Caco-2 (cell line): ENCODE measurements at places on chromosomes 2 and 18. TPM values are rescaled to one million over a fixed set of nuclear protein-coding genes. Genes with fewer than 3 reads are reported as not detected.

GRCh38 chr2:235008584-235009044 is 56.8 kb downstream of the SH3BP4 start:
- peaks cover 68% of the 10 kb centered on the region for H3K4me1 ChIP-seq
- no peaks in the 10 kb centered on the region for H3K27me3 ChIP-seq
- H3K27ac ChIP-seq: peak overlapping the region; percentile 96
- no peaks in the 10 kb centered on the region for H3K36me3 ChIP-seq
- peak; percentile 83 for DNase-seq

GRCh38 chr2:31138037-31138962 is at the start of gene GALNT14:
TSS of gene GALNT14 (minus strand) at chr2:31138440. CDS start at chr2:31138086, 354 bp downstream.
- H3K27ac ChIP-seq: no peak within 1 kb of the TSS
- peak; percentile 47 for DNase-seq
- peak within 1 kb of the TSS; percentile 8 for H3K4me3 ChIP-seq
- peaks cover 4% of the 10 kb centered on the region for H3K27me3 ChIP-seq

DNA sequence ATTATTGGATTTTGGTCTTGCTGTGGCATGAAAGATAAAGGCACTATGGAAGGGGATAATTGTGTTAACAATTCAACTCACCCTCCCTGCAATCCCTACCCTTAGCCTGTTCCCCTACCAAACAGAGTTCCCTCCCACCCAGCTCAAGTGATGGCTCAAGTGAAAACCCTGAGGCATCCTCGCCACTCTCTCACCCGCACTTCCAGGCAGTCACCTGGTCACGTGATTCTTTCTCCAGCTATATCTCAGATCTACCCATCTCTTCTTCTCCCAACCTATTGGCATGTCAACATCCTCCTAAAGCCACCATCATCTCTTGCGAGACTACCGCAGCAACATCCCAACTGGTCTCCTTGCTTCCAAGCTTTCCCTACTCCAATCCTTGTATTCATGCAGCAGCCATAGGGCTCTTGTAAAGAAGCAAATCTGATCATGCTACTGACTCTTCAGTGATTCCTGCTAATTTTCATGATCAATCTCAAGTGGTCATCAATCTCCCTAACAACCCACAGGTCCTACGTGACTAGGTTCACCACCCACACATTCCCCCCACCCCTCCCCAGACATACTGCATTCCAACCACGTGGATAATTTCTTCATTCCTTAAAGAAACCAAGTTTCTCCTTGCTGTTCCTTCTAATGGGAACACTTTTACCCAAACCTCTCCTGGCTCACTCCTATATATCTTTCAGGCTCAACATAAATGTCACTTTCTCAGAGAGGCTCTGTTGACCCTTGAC is 66.7 kb downstream of the MBD2 start:
- H3K4me1 ChIP-seq: no peaks in the 10 kb centered on the region
- H3K27me3 ChIP-seq: no peaks in the 10 kb centered on the region
- no peaks in the 10 kb centered on the region; the same call in 1 of the 2 replicates for H3K36me3 ChIP-seq

GRCh38 chr2:182667315-182667695 is 48.8 kb upstream of the DNAJC10 start:
- H3K27me3 ChIP-seq: no peaks in the 10 kb centered on the region; the same call in 1 of the 2 replicates
- DNase-seq: no peak
- no peak overlapping the region for H3K4me3 ChIP-seq
- H3K4me1 ChIP-seq: no peaks in the 10 kb centered on the region

- peaks cover 22% of the 10 kb centered on the region for H3K4me1 ChIP-seq
- H3K27ac ChIP-seq: no peak overlapping the region
- no peaks in the 10 kb centered on the region for H3K27me3 ChIP-seq
- no peaks in the 10 kb centered on the region for H3K36me3 ChIP-seq
Measured at GRCh38 chr2:29806461-29806860, 114.9 kb downstream of the ALK start.

DNA sequence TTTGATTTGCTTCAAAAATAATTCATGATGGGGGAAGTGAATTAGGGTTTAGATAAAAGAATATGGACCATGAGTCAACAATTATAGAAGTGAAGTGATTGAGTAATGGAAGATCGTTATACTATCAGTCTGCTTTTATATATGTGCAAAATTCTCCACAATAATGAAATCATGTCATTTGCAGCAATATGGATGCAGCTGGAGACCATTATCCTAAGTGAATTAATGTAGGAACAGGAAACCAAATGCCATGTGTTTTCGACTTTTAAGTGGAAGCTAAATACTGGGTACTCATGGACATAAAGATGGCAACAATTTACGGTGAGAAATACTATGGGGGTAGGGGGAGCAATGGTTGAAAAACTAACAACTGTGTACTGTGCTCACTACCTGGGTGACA is 144.7 kb upstream of the SRD5A2 start:
- H3K27me3 ChIP-seq: no peaks in the 10 kb centered on the region
- H3K36me3 ChIP-seq: no peaks in the 10 kb centered on the region
- H3K4me3 ChIP-seq: no peak overlapping the region
- no peak overlapping the region for H3K27ac ChIP-seq
- no peaks in the 10 kb centered on the region for H3K4me1 ChIP-seq

GRCh38 chr2:58957188-58957840 is 716.2 kb upstream of the FANCL start:
- H3K27ac ChIP-seq: no peak overlapping the region
- H3K36me3 ChIP-seq: no peaks in the 10 kb centered on the region
- DNase-seq: no peak
- no peaks in the 10 kb centered on the region for H3K27me3 ChIP-seq

GRCh38 chr2:61549546-61549945 is 11.4 kb upstream of the XPO1 start:
- no peak for DNase-seq
- no peaks in the 10 kb centered on the region for H3K36me3 ChIP-seq
- H3K4me3 ChIP-seq: no peak overlapping the region
- H3K27ac ChIP-seq: no peak overlapping the region
- H3K27me3 ChIP-seq: no peaks in the 10 kb centered on the region

CRYGC gene
- not detected in 2 replicates for total RNA-seq

C1QL2 gene
- not detected in 2 replicates for total RNA-seq

- H3K4me1 ChIP-seq: 0 out of 2 replicates have a peak, but pooled peaks cover 4% of the 10 kb centered on the region
- no peak for DNase-seq
- H3K27ac ChIP-seq: no peak overlapping the region
- H3K27me3 ChIP-seq: no peaks in the 10 kb centered on the region
Measured at GRCh38 chr2:18356676-18357075, 203.8 kb downstream of the RDH14 start.

DNA sequence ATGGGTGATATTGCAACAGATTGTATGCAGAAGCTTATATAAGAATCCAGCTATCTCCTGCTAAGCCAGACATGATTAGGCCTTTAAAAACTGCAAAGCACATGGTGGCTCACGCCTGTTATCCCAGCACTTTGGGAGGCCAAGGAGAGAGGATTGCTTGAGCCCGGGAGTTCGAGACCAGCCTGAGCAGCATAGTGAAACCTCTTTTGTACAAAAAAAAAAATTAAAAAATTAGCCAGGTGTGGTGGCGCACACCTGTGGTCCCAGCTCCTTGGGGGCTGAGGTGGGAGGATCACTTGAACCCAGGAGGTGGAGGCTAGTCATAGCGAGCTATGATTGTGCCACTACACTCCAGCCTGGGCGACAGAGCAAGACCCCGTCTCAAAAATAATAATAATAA is 204.6 kb downstream of the TNS1 start:
- H3K4me1 ChIP-seq: peaks cover 8% of the 10 kb centered on the region; the same call in 1 of the 2 replicates
- H3K36me3 ChIP-seq: no peaks in the 10 kb centered on the region
- H3K4me3 ChIP-seq: no peak overlapping the region
- no peak overlapping the region for H3K27ac ChIP-seq
- no peaks in the 10 kb centered on the region for H3K27me3 ChIP-seq

- H3K4me3 ChIP-seq: no peak overlapping the region
- H3K36me3 ChIP-seq: no peaks in the 10 kb centered on the region
- H3K27me3 ChIP-seq: no peaks in the 10 kb centered on the region
- no peak for DNase-seq
Measured at GRCh38 chr2:64300066-64300465, 153.9 kb upstream of the LGALSL start.

DNA sequence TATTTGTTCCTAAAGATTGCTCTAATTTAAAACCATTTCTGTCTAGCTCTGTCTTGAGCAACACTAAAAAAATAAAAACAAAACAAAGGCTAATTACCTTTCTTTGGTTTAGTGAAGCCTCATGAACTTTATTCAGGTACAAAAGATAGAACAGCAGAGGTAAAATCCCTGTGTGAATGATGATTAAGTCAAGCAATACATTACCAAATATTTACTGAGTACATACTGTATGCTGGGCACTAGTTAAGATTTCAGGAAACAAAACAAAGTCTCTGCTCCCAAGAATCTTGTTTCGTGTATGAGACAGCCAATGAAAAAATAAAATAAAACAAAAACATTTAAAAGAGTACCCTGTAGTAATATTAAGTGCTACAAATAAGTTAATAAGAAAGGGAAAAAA is 257.5 kb downstream of the RND3 start:
- peak overlapping the region; percentile 2 for H3K27ac ChIP-seq
- H3K4me3 ChIP-seq: no peak overlapping the region
- no peaks in the 10 kb centered on the region for H3K27me3 ChIP-seq
- H3K4me1 ChIP-seq: peaks cover 22% of the 10 kb centered on the region

DNA sequence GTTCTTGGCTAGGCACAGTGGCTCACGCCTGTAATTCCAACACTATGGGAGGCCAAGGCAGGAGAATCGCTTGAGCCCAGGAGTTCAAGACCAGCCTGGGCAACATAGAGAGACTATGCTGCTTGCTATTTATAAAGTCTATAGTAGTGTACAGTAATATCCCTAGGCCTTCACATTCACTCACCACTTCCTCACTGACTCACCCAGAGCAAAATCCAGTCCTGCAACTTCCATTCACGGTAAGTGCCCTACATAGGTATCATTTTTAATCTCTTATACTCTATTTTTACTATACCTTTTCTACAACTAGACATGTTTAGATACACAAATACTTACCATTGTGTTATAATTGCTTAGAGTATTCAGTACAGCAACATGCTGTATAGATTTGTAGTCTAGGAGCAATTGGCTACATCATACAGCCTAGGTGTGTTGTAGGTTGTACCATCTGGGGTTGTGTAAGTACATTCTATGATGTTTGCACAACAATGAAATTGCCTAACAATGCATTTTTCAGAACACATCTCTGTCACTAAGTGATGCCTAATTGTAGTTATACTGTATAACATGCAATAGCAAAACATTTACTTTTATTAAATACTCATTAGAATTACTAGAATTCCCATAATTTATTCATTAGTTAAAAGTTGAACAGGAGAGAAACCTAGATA is 8.8 kb downstream of the DHX57 start:
- H3K4me3 ChIP-seq: no peak overlapping the region
- no peaks in the 10 kb centered on the region for H3K36me3 ChIP-seq
- no peak overlapping the region for H3K27ac ChIP-seq
- no peak for DNase-seq
- peaks cover 13% of the 10 kb centered on the region; the same call in 1 of the 2 replicates for H3K4me1 ChIP-seq
- H3K27me3 ChIP-seq: no peaks in the 10 kb centered on the region

GRCh38 chr2:191951376-191951775 is 104.5 kb upstream of the CAVIN2 start:
- H3K27me3 ChIP-seq: no peaks in the 10 kb centered on the region
- no peaks in the 10 kb centered on the region for H3K36me3 ChIP-seq
- H3K4me1 ChIP-seq: no peaks in the 10 kb centered on the region
- H3K4me3 ChIP-seq: no peak overlapping the region
- no peak overlapping the region for H3K27ac ChIP-seq

RFTN2 gene
- 0.18 TPM in 1 of 2 replicates, not detected in the other for total RNA-seq

GRCh38 chr18:28019425-28020108 is 157.4 kb downstream of the CDH2 start:
- H3K36me3 ChIP-seq: no peaks in the 10 kb centered on the region
- no peaks in the 10 kb centered on the region for H3K27me3 ChIP-seq
- H3K27ac ChIP-seq: no peak overlapping the region
- no peak overlapping the region for H3K4me3 ChIP-seq
- no peaks in the 10 kb centered on the region for H3K4me1 ChIP-seq

DNA sequence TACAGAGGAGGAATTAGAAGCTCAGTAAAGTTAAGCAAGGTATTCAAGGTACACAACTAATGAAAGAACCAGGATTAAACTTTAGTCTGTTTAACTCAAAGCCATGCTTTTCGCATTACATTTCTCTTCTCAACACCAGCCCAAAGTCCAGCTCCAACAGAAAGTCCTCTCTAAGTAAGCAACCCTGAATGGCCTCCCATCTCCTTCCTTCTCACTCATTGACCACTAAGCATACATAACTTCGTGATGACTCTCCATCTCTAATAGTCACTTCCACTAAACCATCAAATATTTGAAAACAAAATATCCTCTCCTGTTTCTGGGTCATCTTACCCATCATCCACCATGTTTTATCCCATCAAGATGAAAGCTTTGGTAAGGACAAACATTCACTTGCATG is 219.8 kb downstream of the RAD51AP2 start:
- H3K36me3 ChIP-seq: no peaks in the 10 kb centered on the region
- no peaks in the 10 kb centered on the region for H3K4me1 ChIP-seq
- H3K27me3 ChIP-seq: no peaks in the 10 kb centered on the region
- no peak overlapping the region for H3K27ac ChIP-seq
- no peak for DNase-seq

GRCh38 chr2:196291426-196291825 is 120.0 kb upstream of the STK17B start:
- no peaks in the 10 kb centered on the region for H3K27me3 ChIP-seq
- no peak overlapping the region for H3K4me3 ChIP-seq
- peaks cover 28% of the 10 kb centered on the region for H3K4me1 ChIP-seq
- H3K36me3 ChIP-seq: no peaks in the 10 kb centered on the region
- no peak overlapping the region for H3K27ac ChIP-seq

PDE6D gene
- total RNA-seq: 8.1 and 9.1 TPM in 2 replicates

NDUFS1 gene
- total RNA-seq: 123 TPM in 2 replicates

- H3K4me3 ChIP-seq: no peak overlapping the region
- H3K4me1 ChIP-seq: peaks cover 6% of the 10 kb centered on the region; the same call in 1 of the 2 replicates
- peak; percentile 35 for DNase-seq
- H3K36me3 ChIP-seq: no peaks in the 10 kb centered on the region
- no peak overlapping the region for H3K27ac ChIP-seq
- H3K27me3 ChIP-seq: no peaks in the 10 kb centered on the region
Measured at GRCh38 chr2:108607706-108608301, 73.5 kb downstream of the LIMS1 start.
